Activated T-cell treated with anti-CD3 and anti-CD28 coated beads, Interleukin-2, amount 50 U/mL, for 48 hours (primary cell): ENCODE measurements at places on chromosomes 16 and 17.

- DNase-seq: no peak
Measured at GRCh38 chr17:70434536-70435490, 265.5 kb downstream of the KCNJ2 start.

DNA sequence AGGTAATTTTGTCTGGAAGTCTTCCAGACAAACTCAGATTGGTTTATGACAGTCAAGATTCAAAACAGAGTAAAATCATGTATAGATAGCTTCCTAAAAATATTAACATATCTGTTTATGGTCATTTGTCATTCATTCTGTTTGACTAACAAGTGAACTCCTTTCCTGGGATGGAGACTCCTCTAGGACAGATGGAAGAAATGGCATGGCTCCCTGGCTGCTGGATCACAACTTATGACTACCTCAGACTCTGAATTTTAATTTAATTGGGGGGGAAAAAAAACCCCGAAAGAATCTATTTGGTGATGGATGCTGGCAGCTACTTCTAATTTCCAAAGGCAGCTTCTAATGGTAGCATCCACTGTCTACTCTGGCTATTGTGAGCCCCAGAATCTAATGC is 34.6 kb downstream of the PHLPP2 start:
- no peak for DNase-seq

GRCh38 chr17:59405944-59406705 is 74.7 kb downstream of the YPEL2 start:
- no peak for DNase-seq

GRCh38 chr16:71916397-71916920 is 21.1 kb downstream of the IST1 start:
- DNase-seq: no peak

- no peak for DNase-seq
Measured at GRCh38 chr17:42989726-42990652, 8.2 kb upstream of the RPL27 start.

GRCh38 chr16:57115514-57116182 is 23.3 kb downstream of the CPNE2 start:
- no peak for DNase-seq

- DNase-seq: no peak
Measured at GRCh38 chr17:48052956-48053757, 5.0 kb downstream of the NFE2L1 start.

- no peak for DNase-seq
Measured at GRCh38 chr16:84366208-84366607, 2.1 kb upstream of the ATP2C2 start.

- peak; percentile 73 for DNase-seq
Measured at GRCh38 chr17:79993390-79994227, 42.1 kb downstream of the TBC1D16 start.

DNA sequence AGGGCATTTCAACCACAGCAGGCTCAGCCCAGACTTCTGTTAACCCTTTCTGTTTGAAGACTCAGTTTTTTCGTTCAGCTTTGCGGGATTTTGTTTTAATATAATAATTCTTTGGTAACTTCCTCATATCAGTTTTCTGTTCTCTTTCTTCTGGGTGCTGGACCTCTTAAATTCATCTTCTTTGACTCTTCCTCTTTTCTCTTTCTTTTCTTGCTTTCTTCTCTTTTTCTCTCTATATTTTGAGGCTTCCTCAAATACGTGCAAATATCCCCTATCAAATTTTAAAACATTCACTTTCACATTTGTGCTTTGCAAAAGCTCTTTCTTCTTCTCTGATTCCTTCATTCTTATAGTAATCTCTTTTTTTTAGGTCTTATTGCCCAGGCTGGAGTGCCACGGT is 136.3 kb downstream of the HS3ST3B1 start:
- no peak for DNase-seq

GRCh38 chr16:66443269-66443652 is 16.2 kb downstream of the BEAN1 start:
- no peak for DNase-seq

- DNase-seq: no peak
Measured at GRCh38 chr16:78102865-78103264, 3.4 kb downstream of the WWOX start.

- no peak for DNase-seq
Measured at GRCh38 chr17:81987161-81987770, 9.8 kb downstream of the ASPSCR1 start.

DNA sequence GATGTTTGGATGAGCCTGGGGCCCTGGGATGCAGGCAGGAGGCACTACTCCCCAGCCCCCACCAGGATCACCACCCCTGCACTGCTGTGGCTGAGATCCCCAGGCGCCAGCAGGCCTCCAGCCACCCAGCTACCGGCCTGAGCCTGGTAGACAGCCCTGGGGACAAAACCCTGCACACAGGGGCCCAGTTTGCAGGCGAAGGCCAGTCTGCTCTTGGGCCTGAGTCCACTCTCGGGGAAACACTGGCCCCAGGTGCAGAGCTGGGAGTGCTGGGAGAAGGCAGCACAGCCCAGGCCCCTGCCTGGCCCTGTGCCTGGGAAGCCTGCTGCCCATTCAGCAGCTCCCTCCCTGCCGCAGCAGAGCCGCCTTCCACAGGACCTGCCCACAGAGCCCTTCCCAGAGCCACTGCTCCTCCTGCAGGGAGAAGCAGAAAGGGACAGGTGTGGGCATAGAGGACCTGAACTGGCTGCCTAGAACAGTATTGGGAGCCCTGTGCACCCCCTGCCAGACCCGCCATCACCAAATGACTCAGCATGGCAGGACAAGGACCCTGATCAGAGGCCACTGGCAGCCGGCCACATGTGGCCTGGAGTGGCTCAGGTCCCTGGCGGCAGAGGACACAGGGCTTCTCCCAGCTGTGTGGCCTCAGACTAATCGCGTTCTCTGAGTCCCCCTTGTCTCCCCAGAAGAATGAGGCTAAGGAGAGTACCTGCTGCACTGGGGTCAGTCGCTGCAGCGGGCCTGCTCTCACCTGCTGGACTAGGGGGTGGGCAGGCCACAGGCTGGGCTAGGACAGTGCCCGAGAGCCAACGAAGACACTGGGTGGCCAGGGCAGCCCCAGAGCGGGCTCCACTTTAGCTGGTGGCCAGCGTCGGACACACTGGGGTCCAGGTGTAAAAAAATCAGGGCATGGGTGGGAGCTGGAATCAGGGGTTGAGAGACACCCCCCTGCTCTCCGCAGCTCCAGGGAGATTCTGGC is 10.7 kb downstream of the MSRB1 start:
- DNase-seq: no peak

DNA sequence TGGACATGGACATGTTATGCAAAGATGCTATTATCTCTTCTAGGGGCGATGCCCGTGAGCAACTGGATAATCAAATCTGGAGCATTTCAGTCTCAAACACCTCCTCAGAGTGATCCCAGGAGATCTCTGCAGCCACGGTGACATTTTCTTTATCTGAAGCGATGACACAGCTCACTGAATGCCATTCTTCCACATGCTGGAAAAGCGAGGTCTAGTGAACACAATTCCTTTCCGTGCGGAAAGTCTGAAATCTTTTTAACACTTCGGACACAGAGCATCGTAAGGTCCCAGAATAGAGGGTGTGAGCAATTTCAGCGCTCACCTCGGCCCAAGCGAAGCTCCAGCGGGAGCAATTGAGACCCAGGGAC is 531 bp upstream of the HASPIN start:
- DNase-seq: no peak

DNA sequence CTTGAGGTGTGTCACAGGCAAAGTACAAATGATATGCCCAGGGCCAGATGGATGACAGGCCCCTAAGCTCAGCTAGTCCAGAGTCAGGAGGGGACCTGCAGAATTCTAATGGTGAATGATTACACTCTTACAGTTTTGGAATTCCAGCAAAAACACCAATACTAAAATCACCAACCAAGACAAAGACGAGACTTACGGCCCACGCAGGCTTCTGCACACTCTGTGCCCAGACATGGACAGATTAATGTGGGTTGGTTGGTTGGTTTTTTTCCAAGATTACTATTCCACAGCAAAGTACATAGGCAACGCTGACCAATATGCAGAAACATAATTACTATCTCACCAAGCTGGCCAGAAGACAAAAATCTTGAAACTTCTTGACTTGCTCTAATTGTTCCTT is 9.7 kb downstream of the ADCY9 start:
- no peak for DNase-seq

DNA sequence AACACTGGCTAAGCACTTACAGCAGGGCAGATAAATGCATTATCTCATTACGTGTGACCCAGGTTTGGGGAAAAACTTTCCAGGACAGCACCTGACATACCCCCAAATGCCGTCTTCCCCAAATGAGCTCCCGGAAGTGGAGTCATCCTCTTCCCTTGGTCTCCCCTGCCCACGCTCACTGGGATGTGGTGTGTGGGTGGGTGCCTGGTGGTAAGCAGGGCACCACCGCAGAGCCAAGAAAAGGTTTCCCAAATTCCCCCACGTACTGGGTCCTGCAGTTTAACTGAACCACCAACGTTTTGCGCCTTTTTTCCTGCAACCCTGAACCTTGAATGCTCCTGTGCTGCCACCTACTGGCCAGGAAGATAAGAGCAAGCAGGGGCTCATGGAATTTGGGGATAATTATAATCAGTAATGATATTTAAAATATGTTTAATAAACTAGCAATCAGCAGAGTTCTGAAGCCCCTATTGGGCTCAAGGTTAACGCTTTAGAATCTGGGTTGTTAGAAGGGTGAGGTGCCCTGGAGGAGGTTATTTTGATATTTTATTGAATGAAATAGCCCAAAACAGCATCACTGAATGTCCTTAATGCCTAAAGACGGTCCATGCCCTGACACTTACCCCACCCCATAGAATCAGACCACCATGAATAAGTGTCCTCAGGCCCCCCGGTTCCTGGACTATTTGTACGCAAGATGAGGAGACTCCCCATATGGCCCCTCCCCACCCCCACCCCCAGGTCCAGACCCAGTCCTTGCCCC is 8.0 kb downstream of the SPPL2C start:
- peak; percentile 82 for DNase-seq

- no peak for DNase-seq
Measured at GRCh38 chr16:52351451-52351850, 195.5 kb downstream of the TOX3 start.

GRCh38 chr16:74771656-74772315 is 2.8 kb downstream of the FA2H start:
- no peak for DNase-seq

DNA sequence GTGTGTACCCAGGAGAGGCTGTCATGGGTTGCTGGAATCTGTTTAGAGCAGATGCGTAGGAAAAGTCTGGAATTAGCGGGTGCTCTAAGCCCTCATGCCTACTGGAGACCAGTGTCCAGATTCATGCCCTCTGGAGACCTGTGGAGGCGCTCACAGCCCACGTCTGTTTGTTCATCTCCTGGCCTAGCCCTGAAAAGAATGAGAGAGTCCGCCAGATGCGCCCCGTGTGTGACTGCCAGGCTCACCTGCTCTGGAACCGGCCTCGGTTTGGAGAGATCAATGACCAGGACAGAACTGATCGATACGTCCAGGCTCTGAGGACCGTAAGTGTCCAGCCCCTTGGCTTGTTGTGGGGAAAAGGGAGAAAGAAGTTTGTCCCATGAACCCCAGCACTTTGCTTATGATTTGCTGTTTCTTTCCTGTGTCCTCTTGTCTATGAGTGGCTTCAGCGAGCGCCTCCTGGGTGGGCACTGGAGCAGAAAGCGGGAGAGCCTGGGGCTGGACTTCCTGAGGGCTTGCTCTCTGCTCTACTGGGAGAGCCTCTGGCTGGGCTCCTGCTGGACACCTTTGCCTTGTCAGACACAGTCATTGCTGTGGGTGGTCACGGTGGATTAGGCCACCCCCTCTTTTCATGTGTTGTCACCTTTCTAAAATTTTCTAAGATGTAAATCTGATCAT is 35.3 kb downstream of the PRMT7 start:
- no peak for DNase-seq

DNA sequence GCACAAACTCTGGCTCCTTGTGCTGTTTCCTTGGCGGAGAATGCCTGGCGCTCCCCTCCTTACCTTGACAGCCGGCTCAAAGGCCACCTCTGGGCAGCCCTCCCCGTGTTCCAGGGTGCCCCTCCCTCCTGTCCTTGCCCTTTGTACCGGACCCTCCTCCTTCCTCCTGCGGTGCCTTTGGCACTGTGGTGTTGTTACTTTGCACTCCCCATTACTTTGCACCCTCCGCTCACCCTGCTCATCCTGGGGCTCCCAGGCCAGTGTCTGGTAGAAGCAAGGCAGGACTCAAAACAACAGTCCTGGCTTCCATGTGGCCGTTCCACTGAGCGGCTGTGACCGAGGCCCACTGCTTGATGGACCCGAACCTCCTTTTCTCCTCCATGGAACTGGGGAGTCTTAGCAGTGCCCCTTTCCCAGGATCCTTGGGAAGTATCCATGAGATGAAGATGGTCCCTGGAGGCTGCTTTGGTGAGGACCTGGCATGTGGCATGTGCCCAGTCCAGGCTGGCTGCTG is 147.8 kb downstream of the CMIP start:
- no peak for DNase-seq

GRCh38 chr16:23899869-23900268 is 64.1 kb downstream of the PRKCB start:
- DNase-seq: no peak

DNA sequence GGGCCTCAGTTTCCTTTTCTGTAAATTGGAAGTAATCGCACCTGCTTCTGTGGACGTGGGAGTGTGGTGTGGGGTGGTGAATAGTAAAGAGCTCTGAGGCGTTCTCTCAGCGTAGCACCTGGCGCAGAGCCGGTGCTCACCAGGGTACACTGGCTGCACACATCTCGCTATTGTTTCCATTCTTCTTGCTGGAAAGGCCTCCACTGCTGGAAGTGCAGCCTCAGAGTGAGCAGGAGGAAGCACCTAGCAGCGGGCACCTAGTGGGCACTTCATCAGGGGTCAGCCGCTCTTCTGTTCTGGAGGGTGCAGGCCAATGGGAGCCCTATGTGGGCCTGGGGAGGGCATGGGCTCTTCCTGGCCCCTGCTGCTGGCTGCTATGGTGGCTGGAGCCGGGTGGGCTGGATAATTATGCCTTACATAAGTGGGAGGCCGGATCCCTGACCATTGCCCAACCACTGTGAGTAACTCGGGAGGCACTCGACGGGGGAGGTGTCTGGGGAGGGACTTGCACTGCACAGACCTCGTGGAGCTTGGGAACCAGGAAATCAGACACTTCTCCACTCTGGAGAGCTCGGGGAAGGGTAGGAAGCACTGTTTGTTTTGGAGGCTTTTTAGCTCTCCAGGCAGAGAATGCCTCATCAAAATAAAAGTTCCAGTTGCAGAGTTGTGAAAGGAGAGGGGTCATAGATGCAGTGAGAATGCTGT is 1.7 kb downstream of the MAP2K3 start:
- DNase-seq: peak; percentile 53

GRCh38 chr17:8436844-8437171 is 1.1 kb downstream of the NDEL1 start:
- no peak for DNase-seq

- peak; percentile 32 for DNase-seq
Measured at GRCh38 chr17:76446449-76447231, 6.3 kb downstream of the UBE2O start.

DNA sequence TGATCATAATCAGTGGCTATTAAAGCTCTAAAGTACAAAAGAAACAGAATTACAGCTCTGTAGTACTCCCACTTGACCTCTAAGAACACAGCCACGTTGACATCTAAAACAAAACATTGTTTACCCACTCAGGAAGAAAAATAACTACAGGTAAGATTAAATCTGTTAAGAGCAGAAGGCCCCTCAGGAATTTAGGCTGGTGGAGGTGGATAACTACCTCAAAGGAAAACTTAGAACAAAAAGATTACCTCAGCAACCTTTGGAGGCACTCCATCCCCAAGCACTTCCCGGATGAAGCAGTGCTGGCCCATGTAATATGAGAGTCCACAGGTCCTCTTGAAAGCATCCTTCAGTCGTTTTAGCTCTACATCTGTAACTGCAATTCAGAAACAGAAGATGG is 46.7 kb downstream of the USP32 start:
- DNase-seq: no peak
